ENCODE measurements at places on chromosomes 4 and X.

GRCh38 chr4:3445829-3446545 lies 4.2 kb downstream of the HGFAC start:
- DNase-seq, result no peak

- no peak for DNase-seq
Observed at GRCh38 chr4:27490315-27490714, 629.7 kb downstream of the STIM2 start.

GRCh38 chrX:12685541-12685940 lies 105.7 kb upstream of the PRPS2 start:
- DNase-seq, result no peak

DNA sequence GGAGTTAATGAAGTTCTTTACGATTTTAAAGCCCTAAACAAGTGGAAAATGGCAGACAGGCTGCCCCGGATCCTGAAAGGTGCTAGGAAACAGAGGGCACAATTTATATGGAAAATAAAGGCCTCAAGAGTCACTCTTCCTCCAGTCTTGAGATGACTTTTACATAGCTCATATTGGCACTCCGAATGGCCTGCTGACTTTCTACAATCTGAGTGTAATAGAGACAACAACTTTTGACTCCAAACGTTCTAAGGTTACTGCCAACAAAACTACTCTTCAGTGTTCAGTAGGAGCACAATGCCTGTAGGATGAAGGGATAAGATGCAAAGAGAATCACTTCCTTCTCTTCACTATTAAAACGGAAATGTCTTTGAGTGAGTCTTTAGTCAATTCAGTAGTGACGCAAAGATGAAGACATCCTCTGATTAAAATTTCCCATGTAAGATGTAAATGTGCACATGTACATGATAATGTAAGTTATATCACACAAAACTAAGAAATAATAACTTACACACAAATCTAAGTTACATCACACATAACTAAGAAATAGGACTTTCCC lies 40.5 kb downstream of the VEGFC start:
- DNase-seq, result no peak

DNA sequence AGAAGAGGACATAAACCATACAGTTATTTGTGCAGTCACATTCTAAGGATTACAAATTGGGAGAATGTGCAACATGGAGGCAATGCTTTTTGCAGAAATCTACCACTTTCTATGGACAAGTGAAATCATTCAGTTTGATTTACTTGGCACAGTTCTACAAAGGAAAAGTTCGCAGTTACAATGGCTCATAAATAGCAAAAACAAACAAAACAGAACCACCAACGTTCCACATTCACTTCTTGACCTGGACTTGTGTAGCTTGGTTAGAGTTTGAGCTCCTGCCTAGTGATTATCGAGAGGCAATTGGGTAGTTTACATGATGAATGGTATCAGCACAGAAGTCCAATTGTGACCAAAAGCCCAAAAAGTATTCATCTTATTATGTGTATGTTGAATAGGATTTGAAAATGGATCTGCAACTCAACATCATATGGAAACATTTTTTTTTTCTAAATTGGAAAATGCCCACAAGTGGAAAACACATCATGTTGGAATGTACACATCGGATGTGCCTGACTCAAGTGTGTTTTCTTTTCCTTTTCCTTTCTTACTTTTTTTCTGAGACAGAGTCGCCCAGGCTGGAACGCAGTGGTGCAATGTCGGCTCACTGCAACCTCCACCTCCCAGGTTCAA lies 123.8 kb downstream of the LUZP4 start:
- DNase-seq, result no peak

DNA sequence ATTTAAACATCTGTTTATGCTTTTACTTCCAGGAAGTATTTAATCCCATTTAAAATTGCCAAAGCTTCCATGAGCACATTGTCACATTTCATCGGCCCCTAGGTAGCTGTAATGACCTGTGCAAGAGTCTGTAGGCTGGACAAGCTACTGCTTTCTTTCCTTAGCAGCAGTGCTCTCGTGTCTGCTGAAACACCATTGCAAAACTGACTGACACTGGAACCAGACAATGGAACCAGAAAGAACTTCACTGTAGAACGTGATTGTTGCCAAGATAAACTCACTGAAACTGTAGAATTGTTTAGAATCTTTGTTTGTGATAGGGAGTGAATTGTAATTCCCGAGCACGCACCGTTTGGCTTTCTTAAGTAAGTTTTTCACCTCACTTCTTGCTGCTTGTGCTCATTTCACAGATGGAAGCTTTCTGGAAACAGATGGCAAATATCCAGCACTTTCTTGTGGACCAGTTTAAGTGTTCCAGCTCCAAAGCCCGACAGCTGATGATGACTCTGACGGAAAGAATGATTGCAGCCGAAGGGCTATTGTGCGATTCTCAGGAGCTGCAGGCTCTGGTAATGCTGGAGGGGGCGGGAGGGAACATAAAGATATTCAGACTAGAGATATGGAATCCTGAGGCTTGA lies 36.9 kb downstream of the EVC start:
- DNase-seq, result no peak

DNA sequence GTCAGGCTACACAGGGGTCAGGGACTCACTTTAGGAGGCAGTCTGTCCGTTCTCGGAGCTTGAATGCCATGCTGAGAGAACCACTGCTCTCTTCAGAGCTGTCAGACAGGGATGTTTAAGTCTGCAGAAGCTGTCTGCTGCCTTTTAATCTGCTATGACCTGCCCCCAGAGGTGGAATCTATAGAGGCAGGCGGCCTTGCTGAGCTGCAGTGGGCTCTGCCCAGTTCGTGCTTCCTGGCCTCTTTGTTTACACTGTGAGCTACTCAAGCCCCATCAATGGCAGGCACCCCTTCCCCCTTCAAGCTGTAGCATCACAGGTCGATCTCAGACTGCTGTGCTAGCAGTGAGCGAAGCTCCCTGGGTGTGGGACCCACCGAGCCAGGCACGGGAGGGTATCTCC lies 31.5 kb upstream of the UNC5C start:
- no peak for DNase-seq

- DNase-seq, result no peak
Observed at GRCh38 chr4:134388351-134388750, 186.8 kb upstream of the PABPC4L start.
